Type B pancreatic cell (in vitro differentiated cells): ENCODE measurements at places on chromosomes 12 and 14. TPM values are rescaled to one million over a fixed set of nuclear protein-coding genes. Genes with fewer than 3 reads are reported as not detected.

- no peaks in the 10 kb centered on the region for H3K4me1 ChIP-seq
- H3K27ac ChIP-seq = no peak overlapping the region
- no peak for DNase-seq
- H3K27me3 ChIP-seq = no peaks in the 10 kb centered on the region
- H3K4me3 ChIP-seq = no peak overlapping the region
- H3K36me3 ChIP-seq = peaks cover 13% of the 10 kb centered on the region
Observed at GRCh38 chr14:103008768-103009357, 48.5 kb downstream of the CDC42BPB start.

TBX3 gene
- total RNA-seq = 102 and 130 TPM in 2 replicates

DNA sequence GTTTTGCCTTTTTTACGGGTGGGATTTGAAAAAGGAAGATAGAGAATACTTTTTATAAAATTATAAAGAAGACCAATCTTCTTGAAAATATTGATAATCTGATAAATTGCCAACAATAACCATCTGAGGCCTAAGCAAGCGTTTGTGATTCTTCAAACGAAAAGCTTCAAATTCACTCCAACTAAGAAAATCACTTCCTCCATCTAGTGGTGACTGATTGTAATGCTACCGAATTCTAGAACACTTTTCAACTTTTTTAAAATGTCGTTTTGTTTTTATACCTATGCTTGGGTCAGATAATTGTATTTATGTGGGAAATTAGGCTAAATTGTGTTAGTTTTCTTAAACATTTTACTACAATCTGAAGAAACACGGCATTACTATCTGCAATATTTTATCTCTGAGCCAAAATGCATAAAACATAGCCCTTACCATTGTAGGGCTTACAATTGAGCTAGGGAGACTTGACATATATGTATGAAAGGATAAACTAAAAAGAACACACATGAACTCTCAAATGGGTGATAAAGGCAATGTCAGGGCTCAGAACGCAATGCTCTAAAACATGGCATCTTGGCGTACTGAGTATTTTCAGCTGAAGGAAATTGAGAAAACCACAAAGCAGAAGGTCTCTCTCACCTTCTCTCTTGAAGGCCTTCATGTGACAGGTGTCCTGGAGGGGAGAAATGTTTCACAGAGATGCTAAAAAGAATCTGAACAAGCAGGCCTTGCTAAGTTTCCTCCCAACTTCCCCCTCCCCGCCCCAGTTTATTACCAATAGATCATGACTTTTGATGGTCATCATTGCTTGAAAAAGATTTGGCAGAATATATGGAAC is 36.8 kb upstream of the G2E3 start:
- no peaks in the 10 kb centered on the region for H3K4me1 ChIP-seq
- no peak for DNase-seq
- H3K27me3 ChIP-seq = no peaks in the 10 kb centered on the region
- H3K4me3 ChIP-seq = no peak overlapping the region
- no peaks in the 10 kb centered on the region for H3K36me3 ChIP-seq

DNA sequence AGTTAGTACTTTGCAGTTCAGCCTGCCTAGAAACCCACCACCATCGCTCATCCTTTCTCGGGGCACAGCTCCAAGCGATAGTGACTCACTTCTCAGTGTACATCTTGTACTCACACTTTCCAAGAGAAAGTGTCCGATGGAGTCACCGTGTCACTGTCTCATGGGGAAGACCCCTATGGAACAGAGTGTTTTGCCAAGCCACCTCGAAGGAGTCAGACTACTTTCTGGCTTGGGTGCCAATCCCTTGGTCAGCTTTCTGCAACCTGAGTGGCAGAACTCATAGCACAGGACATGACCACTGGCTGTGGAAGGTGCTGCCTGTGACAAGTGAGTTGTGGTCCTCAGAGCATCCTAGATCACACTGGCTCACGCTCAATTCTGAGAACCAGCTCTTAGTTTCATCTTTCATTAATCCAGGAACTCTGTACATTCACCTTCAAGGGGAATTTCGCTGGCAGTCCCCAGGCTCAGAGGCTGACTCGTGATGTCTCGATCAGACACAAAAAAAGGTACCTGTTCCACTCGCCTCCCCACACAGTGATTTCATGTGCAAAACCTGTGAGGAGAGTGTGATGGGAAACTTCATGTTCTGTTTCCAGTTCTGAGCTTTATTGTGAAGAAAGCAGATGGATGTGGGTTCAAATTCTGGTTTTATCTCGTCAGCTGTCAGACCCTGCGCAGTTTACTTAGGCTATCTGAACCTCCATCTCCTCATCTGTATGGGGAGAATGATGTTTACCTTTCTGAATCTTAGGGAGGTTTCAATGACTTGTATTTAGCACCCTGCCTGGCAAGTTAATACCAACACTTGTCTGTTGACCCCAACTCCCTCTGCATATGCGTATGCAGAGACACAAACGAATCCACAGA is 127.3 kb upstream of the CCND2 start:
- H3K4me3 ChIP-seq = no peak overlapping the region
- peaks cover 45% of the 10 kb centered on the region for H3K27me3 ChIP-seq
- H3K4me1 ChIP-seq = peaks cover 8% of the 10 kb centered on the region
- no peak for DNase-seq
- H3K27ac ChIP-seq = no peak overlapping the region

GRCh38 chr12:111672822-111673381 is 12.9 kb downstream of the BRAP start:
- peaks cover 11% of the 10 kb centered on the region for H3K36me3 ChIP-seq
- no peak overlapping the region for H3K27ac ChIP-seq
- H3K27me3 ChIP-seq = no peaks in the 10 kb centered on the region
- no peak for DNase-seq
- no peaks in the 10 kb centered on the region for H3K4me1 ChIP-seq

DNA sequence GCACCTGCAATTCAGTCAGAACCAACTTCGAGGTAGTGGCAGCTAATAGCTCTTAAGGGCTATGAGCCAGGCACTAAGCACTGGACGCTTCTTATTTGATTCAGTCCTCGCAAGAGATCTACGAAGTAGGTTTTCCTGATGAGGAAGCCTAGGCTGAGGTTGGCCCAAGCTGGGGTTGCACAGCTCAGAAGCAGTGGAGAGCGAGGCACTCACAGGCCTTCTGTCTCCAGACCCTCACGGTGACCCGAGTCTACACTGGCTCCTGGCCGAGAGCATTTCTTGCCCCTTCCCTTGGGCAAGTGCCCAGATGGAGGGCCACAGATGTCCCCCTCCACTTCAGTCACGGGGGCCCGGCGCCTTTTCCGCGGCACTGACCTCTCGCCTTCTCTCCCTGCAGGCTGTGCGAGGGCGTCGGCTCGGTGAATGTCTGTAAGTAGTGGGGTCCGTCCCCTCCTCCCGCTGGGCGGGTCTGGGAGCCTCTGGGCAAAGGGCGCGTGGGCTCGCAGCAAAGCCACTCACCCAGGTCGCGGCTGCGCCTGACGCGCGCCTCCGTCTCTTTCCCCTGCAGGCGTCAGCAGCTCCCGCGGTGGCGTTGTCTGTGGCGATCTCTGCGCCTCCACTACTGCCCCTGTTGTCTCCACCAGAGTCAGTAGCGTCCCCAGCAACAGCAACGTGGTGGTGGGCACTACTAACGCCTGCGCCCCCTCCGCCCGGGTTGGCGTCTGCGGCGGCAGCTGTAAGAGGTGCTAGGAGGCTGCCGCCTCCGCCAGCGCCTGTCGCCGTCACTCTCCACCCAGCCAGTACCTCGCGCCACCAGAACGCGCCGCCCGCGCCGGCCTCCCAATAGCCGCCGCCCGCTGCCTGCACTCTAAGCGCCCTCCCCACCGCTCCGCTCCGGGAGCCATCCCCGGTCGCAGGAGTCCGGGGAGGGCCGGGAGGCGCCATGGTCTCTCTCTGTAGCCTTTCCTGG is 13.1 kb downstream of the KRT83 start:
- peak overlapping the region; percentile 60 for H3K27ac ChIP-seq
- peak; percentile 79 for DNase-seq
- peak overlapping the region; percentile 86 for H3K4me3 ChIP-seq
- peaks cover 4% of the 10 kb centered on the region for H3K4me1 ChIP-seq
- H3K27me3 ChIP-seq = peaks cover 75% of the 10 kb centered on the region

TMEM119 gene
- 0.33 and 27.2 TPM in 2 replicates for total RNA-seq

- H3K27ac ChIP-seq = peak overlapping the region; percentile 68
- DNase-seq = peak; percentile 90
- H3K27me3 ChIP-seq = peaks cover under 1% of the 10 kb centered on the region
- H3K4me1 ChIP-seq = peaks cover 41% of the 10 kb centered on the region
Observed at GRCh38 chr14:22556990-22557623, 31.9 kb downstream of the DAD1 start.

- no peak for DNase-seq
- no peaks in the 10 kb centered on the region for H3K36me3 ChIP-seq
- no peaks in the 10 kb centered on the region for H3K27me3 ChIP-seq
- H3K4me3 ChIP-seq = no peak overlapping the region
- peaks cover 33% of the 10 kb centered on the region for H3K4me1 ChIP-seq
Observed at GRCh38 chr12:65518771-65519170, 240.3 kb downstream of the MSRB3 start.

- peak overlapping the region; percentile 78 for H3K4me3 ChIP-seq
- H3K27me3 ChIP-seq = peaks cover 66% of the 10 kb centered on the region
- H3K27ac ChIP-seq = no peak overlapping the region
- DNase-seq = no peak
- no peaks in the 10 kb centered on the region for H3K36me3 ChIP-seq
Observed at GRCh38 chr14:104117341-104118005, 20.9 kb upstream of the KIF26A start.

SLCO1B1 gene
- 0.36 TPM in 1 of 2 replicates, not detected in the other for total RNA-seq

DTX1 gene
- 1.4 and 2.4 TPM in 2 replicates for total RNA-seq

ACOT4 gene
- 0.99 and 1.9 TPM in 2 replicates for total RNA-seq

- DNase-seq = no peak
- peaks cover 33% of the 10 kb centered on the region for H3K4me1 ChIP-seq
- peak overlapping the region; percentile 92 for H3K4me3 ChIP-seq
- H3K36me3 ChIP-seq = peaks cover 18% of the 10 kb centered on the region
Observed at GRCh38 chr12:121799156-121799841, 4.5 kb upstream of the SETD1B start.

CACNA2D4 gene
- 0.87 and 1.1 TPM in 2 replicates for total RNA-seq

EXD2 gene
- total RNA-seq = 22.7 and 26.2 TPM in 2 replicates

DNA sequence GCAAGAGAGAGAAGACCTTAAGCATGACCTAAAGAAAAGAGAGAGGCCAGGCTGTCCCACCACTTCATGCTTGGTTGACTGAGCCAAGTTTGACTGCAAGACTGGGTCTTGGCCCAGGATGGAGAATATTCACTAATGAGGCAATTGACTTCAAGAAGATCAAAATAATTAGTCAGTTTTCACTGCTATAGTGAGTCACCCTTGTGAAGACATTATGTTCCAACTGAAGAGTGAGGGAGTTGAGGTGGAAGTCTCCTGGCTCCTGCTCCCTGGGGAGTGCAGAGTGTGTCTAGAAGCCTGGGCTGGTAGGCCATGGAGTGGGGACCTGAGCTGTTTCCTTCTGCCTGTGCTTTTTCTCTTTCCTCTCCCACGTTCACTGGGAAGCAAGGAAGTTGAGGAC is 117.6 kb downstream of the CACNA1C start:
- H3K4me3 ChIP-seq = no peak overlapping the region
- peaks cover 16% of the 10 kb centered on the region for H3K36me3 ChIP-seq
- H3K27me3 ChIP-seq = peaks cover 13% of the 10 kb centered on the region

- H3K36me3 ChIP-seq = no peaks in the 10 kb centered on the region
- H3K27me3 ChIP-seq = peaks cover 7% of the 10 kb centered on the region
- H3K4me1 ChIP-seq = no peaks in the 10 kb centered on the region
- H3K4me3 ChIP-seq = no peak overlapping the region
- H3K27ac ChIP-seq = no peak overlapping the region
- peak; percentile 40 for DNase-seq
Observed at GRCh38 chr14:99078426-99078825, 193.6 kb downstream of the BCL11B start.

KRT79 gene
- total RNA-seq = not detected in 2 replicates

RERGL gene
- total RNA-seq = 1.1 and 1.5 TPM in 2 replicates

DNA sequence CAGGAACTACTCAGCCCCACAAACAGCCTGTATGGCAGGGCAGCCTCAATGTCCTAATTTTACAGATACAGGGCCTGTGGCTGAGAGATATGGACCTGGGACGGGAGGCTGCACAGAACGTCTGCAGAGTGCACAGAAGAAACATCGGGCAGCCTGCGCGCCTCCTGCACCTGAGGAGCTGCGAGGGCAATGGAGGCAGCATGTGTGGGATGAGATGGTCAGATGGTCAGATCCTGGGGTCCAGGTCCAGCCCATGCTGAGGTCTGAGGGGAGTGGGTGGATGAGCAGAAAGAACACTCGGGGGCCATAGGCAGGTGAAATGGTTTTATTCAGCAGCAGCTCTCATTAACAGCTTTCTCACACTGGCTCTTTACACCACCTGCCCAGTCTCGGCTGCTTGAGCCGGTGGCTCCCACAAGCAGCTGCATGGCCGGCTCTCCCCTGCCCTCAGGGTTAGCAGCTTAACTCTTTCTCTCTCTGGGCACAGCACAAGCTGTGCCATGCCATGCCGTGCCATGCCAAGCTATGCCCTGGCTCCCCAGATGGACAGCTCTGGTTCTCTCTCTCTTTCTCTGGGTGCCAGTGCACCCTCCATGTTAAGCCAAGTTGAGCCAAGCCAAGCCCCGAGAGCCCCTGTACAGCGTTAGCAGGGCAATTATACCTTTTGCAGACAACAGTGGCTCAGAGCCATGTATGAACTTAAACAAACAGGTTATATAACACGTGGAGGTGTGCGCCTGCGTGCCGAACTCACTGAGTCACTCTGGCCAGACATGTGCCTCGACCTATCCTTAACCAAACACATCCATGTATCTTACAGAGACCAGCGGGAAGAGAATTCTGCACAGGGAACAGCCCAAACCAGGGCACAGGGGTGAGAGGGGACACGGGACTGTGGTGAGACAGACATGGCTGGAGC is 47.6 kb downstream of the RIMBP2 start:
- no peaks in the 10 kb centered on the region for H3K27me3 ChIP-seq
- no peak overlapping the region for H3K27ac ChIP-seq
- peaks cover 18% of the 10 kb centered on the region for H3K4me1 ChIP-seq
- peaks cover 4% of the 10 kb centered on the region for H3K36me3 ChIP-seq
- H3K4me3 ChIP-seq = no peak overlapping the region

GRCh38 chr12:85423947-85424346 is 143.9 kb downstream of the ALX1 start:
- peaks cover 6% of the 10 kb centered on the region for H3K27me3 ChIP-seq
- H3K4me1 ChIP-seq = no peaks in the 10 kb centered on the region
- no peak overlapping the region for H3K27ac ChIP-seq
- DNase-seq = no peak
- H3K4me3 ChIP-seq = no peak overlapping the region
- H3K36me3 ChIP-seq = no peaks in the 10 kb centered on the region
